GM23248 (cell line): ENCODE measurements at places on chromosomes 13 and 19.

DNA sequence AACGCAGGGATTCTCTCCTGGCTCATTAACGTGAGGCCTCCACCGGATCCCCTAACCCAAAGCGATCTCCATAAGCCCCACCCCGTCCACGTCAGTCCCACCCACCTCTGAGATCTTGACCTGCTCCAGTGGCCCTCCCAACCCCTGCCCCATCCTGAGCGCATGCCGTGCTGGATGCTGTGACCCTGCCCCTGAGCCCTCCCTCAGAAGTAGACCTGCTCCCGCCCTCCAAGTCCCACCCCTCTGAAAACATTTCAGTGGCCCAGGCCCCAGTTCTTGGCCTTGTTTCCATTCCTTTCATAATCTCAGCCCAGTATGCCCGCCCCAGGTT is 19.9 kb downstream of the LMTK3 start:
- no peak for DNase-seq

DNA sequence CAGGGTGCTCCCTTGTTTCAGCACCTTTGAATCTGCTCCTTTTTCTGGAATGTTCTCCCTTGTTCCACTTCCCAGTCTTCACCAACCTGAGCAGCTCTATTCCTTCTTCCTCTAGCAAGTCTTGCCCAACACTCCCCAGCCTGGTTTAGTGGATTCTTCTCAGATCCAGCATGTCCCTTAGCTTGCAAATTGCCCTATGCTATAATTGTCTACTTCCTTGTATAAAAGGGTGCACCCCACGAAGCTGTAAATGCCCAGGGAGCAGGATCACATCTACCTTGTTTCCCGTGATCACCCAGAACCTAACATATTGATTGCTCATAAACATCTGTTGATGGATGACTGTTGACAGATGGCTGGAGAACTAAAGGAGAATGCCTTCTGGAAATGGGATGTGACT is 93.2 kb upstream of the C1QTNF9B start:
- DNase-seq = no peak

GRCh38 chr19:37513397-37513796 is 6.7 kb downstream of the ZNF793 start:
- no peak for DNase-seq

- no peak for DNase-seq
Measured at GRCh38 chr19:18852648-18853047, 20.9 kb downstream of the UPF1 start.

- no peak for DNase-seq
Measured at GRCh38 chr13:95707442-95708390, 30.8 kb downstream of the DNAJC3 start.

GRCh38 chr19:40464059-40465024 is 1.2 kb downstream of the BLVRB start:
- peak; percentile 95 for DNase-seq

GRCh38 chr19:31258211-31259052 is 90.8 kb downstream of the TSHZ3 start:
- no peak for DNase-seq

- DNase-seq = peak; percentile 69
Measured at GRCh38 chr13:31761951-31762350, 22.6 kb downstream of the RXFP2 start.

DNA sequence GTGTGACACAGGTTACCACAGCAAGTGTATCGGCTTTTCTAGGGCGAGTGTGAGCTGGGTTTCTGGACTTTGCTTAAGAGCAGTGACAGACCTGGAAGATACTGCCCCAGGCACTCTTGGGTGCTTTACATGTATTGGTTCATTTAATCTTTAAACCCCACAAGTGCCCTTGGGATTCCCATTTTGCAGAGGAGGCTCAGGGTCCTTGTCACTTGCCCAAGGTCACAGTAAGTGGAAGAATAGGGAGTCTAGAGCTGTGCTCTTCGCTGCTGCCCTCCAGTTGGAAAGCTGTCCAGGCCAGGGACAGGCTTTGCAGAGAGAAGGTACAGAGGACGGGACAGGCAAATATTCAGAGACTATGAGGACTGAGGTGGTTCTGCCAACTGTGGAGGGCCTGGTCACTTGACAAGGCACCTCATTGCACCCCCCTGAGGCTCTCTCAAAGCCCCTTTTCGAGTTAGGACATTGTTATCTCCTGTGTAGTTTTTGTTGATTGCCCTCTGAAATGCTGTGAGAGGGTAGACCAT is 42.4 kb downstream of the BBC3 start:
- no peak for DNase-seq

DNA sequence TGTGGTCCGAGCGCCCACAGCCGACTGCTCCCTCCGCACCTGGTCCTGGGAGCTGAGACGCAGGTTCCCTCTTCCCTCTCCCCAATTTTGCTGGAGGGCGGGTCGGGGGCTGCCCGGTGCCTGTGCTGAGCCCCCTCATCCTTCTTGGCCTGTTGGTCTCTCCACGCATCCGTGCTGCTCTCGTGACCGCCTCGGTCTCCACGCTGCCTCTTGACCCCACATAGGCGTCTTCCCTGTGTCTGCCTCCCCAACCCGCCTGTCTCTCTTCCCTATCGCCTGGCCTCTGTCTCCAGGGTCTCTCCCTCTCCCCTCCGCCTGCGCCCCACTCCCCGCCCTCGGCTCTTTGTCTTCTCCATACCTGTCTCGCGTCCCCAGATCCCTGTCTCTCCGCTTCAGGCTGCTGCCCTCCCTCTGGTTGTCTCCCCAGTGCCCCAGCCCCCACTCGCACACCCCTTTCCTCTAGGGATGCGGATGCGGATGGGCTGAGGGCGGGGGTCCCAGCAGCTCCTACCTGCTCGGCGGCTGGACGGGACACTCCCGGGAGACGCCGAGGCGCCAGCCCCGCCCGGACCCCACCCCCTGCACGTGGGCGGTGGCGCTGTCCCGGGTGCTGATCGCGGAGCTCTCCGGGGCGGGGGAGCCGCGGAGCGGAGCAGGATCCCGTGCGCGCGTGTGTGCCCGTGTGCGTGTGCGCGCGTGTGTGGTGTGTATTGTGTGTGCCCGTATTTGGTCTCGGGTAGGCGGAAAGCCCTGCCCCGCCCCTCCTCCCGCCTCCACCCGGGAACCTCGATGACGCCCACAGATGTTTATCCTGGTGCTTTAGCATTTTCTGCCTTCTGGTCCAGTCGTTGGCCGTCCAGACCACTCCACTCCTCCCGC is at the start of gene SYT5:
Gene SYT5, minus strand, starts transcription at position 684 of the 879 bp plus-strand sequence. CDS start 1,248 bp downstream, outside the sequence.
- DNase-seq = peak; percentile 59

GRCh38 chr13:68007576-68007975 is 777.4 kb upstream of the PCDH9 start:
- DNase-seq = no peak

DNA sequence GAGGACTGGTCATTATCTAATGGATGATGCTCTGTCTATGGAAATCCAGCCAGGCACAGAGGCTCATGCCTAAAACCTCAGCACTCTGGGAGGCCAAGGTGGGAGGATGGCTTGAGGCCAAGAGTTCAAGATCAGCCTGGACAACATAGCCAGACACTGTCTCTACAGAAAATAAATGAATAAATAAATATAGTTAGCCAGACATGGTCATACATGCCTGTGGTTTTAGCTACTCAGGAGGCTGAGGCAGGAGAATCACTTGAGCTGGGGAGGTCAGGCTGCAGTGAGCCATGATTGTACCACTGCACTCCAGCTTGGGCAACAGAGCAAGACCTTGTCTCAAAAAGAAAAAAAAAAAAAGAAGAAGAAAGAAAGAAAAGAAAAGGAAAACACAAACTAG is 234.7 kb downstream of the TSHZ3 start:
- DNase-seq = no peak

DNA sequence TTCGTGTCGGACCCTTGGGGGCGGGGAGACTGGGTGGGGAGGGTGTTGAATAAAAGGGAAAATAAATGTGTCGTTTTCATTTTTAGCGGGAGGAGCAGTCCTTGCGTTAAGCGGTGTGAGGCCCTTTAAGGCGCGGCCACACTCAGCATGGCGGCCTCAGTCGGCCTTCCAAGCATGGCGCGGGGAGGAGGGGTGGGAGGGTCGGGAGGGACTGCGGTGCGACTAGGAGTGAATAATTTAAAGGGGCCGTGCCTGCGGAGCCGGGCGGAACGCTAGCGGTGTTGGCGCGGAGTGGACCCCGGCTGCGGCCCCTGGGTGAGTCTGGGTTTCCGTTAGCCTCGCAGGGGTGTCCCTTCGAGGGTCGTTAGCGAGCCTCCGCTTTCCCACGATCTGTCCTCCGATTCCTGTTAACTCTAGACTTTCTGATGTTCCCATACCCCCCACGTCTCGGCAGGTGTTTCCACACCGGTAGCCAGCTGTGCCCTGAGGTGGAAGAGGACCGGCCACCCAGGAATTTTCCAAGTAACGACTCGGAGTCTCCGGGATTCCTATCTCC is 1.5 kb upstream of the PNPLA6 start:
- peak; percentile 96 for DNase-seq

GRCh38 chr13:50645092-50645491 is 198.4 kb downstream of the DLEU7 start:
- DNase-seq = peak; percentile 65

DNA sequence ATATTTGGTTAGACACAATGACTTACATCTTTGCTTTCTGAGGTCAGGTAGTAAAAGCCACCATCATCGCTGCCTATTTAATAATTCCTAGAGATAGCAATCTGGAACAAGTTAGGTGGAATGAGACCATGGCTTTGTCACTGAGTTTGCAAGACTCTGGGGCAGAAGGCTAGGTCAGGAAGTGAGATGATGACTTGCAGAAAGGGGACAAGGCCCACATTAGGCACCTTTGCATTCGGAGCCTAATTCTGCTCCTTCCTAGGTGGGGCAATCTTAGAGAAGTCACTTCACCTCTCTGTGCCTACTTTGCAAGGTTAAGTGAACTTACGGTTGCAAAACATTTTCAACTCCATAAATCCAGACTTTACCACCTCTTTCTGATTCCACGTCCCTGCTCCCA is 10.3 kb downstream of the EDDM13 start:
- no peak for DNase-seq

DNA sequence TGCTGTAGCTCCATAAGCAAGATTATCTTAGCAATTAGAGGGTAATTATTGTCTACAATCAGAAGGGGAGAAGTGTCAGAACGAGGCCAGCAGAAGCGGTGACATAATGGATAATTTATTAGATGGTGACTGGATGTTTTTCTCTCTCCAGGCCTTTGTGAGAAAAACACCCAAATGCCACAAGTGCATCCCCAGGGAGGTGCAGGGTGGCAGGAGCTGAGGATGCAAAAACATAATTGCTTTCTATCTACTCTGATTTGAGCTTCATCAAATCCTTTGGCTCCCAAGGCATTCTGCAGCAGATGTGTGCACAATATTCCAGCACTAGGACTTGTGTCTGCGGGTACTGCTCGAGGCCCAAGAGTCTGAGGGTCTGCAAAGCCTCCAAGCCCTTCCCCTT is 220.1 kb upstream of the SERP2 start:
- no peak for DNase-seq

DNA sequence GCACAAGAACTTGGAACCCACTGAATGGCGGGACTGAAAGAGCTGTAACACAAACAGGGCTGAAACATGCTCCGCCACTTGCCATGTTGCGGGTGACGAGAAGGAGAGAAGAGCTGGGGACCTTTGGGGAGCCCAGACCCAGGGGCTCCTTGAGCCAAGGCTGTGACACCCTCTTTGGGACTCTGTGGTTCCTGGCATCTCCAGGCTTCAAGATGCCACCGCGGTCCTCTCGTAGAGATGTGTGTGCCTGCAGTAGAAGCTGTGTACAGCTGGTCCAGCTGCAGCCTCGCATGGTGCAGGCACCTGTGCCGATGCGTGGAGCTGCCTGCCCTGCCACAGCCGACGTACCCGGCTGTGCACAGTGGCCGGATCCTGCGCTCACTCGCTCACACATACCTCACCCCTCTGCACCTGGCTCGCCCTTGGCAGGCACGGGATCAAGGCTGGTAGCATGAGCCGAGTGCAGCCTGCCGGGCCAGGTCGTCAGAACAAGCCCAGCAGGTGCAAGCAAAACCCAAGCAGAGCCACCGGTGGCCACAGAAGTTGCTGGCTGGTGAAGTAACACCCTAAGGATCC is 1385.8 kb downstream of the PCDH9 start:
- DNase-seq = no peak

DNA sequence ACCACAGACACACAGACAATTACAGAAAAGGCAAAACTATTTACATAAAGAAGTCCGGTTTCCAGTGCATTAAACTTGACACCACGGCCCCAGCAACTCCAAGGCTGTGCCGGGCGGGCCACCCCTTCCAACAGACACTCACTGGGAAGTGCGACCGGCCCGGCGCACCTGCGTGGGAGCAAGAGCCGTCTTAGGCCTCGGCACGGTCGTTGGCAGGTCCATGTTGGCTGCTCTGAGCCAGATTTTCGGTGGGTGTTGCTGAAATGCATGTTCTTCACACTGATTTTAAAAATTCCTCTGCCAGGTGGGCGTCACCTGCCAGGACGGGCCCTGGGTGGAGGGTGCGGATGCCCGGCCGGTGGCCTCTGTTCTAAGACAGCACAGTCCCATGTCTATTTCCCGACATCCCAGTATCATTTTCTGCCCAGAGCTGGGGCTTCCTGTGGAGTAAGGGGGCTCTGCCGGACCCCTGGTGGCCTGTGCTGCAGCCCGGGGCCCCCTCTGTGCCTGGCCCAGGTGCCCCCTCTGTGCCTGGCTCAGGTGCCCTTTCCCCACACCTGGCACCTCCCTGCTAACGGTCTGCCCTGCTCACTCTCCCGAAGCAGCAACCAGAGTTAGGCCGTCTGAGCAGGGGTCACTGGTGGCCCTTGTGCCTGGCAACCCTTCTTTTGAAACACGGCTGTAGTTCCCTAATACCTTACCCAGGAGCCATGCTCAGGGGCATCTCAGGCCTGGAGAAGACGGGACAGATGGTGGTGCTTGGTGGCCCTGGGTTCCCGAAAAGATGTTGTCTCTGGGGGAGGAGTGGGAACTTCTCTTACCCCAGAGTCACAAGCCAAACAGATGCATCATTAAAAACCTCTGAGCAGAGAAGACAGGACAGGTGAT is 9.2 kb downstream of the TMEM255B start:
- no peak for DNase-seq

GRCh38 chr19:58563034-58563573 is 4.7 kb upstream of the UBE2M start:
- DNase-seq = peak; percentile 33

GRCh38 chr13:106534639-106535551 is 567 bp downstream of the EFNB2 start:
- DNase-seq = peak; percentile 24

- no peak for DNase-seq
Measured at GRCh38 chr13:36088001-36088400, 43.2 kb downstream of the DCLK1 start.

- no peak for DNase-seq
Measured at GRCh38 chr13:65555962-65556361, 1674.2 kb downstream of the PCDH9 start.

DNA sequence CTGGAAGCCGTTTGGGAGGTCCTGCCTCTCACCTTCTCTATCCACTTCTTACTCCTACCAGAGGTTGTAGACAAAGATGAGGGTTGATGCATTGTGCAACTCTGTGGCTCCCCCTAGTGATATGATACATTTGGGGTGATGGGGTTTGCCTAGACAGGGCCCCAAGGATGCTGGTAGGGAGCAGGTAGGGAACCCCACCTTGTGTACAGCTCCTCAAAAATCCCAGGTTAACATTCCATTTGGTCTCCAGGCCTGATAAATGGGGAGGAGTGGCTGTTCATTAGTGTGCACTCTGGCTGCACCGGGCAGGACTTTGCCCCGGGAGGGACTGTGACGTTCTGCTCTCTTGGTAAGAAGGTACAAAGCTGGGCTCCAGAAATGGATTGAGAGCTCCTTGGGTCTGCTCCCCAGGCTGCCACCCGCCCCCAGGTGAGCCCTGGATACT is 19.2 kb downstream of the SIGLEC8 start:
- peak; percentile 38 for DNase-seq
